Cortex of kidney (tissue), 1 donor: ENCODE measurements at places on chromosomes 7 and 10.

GRCh38 chr7:30464231-30464671 is 14.3 kb downstream of the NOD1 start:
- DNase-seq: no peak

DNA sequence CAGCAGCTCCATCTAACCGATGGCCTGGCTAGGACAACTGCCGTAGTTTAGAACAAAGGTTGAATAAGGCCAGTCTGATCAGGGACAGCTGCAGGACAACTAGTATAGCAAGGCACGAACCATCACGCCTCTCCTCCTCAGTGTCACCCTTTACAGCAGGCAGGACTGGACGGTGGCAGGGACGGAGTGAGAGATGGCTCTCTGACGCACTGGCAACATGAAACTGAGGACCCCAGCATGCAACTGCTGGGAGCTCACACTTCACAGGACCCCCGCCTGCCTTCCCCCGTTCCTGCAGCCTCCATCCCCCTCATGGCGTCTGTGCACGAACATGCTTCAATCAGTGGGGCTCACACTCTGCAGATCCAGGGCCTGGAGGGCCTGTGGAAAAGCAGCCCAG is 53.7 kb downstream of the ZRANB1 start:
- DNase-seq: no peak

- no peak for DNase-seq
These were observed 130.0 kb upstream of the BTBD16 start for GRCh38 chr10:122140941-122141623.

- DNase-seq: no peak
These were observed 45.2 kb downstream of the VPS41 start for GRCh38 chr7:38863601-38864291.

DNA sequence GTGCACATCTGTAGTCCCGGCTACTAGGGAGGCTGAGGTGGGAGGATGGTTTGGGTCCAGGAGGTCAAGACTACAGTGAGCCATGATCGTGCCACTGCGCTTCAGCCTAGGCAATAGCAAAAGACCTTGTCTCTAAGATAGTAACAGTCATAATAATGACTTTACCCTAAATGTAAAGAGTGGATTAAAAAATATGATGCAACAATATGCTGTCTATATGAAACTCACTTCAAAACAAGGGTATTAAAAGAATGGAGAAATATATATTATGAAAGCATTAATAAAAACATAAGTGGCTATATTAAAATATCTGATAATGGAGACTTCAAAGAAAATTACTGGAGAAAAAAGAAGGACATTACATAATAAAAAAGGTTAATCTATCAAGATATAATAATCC is 5.7 kb downstream of the GNA12 start:
- DNase-seq: no peak

DNA sequence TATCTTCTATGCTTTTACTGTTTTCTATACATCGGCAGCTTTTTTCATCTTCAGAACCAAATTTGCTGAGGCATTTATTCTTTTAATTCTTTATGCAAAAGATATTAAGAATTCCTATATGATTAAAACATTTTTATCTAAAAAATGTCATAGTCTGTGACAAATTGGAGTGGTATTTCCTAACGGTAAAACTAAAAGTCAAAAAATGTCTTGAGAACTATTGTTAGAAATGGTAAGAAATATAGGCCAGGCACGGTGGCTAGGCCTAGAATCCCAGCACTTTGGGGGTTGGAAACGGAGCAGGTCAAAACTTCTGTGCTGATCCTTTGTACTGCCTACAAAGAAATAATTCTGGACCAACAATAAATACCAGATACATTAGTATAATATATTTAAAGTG is 57.7 kb upstream of the PRR15 start:
- no peak for DNase-seq

GRCh38 chr10:49498425-49498824 is 40.5 kb downstream of the ERCC6 start:
- DNase-seq: no peak

GRCh38 chr7:72709909-72710308 is 118.1 kb downstream of the TYW1B start:
- no peak for DNase-seq
